Fibroblast of skin of left biceps (primary cell): ENCODE measurements at places on chromosomes 1 and 21.

- no peak for DNase-seq
These were observed 177.0 kb downstream of the HS2ST1 start for GRCh38 chr1:87091425-87091824.

DNA sequence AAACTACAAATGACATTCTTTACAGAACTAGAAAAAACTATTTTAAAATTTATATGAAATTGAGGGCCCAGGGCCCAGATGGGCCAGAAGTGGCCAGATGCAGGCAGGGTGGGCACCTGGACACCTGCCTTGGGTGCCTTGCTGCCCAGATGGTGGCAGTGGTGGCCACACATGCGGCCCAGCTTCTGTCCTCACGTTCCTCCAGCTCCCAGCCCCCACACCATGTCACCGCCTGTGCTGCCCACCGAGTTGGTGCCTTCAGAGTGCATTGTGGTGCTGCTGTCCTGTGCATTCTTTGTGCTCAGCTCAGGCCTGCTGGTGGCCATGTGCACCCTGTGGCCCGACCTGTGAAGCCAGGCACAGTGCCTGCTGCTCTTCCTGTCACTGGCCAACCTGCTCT lies 216.8 kb upstream of the CXADR start:
- no peak for DNase-seq

DNA sequence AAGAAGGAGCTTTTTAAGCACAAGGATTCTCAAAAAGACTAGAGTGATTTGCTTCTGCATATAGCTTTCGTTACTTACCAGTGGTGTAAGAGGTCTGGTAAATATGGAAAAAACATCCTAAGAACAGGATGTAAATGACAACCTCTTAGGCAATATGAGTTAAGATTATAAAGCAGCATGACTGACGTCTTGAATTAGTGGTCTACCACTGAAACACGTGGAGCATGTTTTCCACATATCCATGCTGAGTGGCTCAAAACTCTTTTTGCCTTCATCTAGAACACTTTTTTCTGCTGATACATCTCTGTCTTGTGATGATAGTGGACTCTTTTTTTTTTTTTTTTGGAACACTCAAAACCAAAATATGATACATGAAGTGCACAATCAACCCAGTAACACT lies 44.6 kb downstream of the RCAN1 start:
- no peak for DNase-seq

GRCh38 chr21:33132054-33132453 lies 62.1 kb downstream of the OLIG1 start:
- DNase-seq, result no peak

- DNase-seq, result no peak
These were observed 8.1 kb upstream of the SRM start for GRCh38 chr1:11067716-11068599.

GRCh38 chr1:203504400-203505250 lies 10.7 kb downstream of the OPTC start:
- peak; percentile 43 for DNase-seq

DNA sequence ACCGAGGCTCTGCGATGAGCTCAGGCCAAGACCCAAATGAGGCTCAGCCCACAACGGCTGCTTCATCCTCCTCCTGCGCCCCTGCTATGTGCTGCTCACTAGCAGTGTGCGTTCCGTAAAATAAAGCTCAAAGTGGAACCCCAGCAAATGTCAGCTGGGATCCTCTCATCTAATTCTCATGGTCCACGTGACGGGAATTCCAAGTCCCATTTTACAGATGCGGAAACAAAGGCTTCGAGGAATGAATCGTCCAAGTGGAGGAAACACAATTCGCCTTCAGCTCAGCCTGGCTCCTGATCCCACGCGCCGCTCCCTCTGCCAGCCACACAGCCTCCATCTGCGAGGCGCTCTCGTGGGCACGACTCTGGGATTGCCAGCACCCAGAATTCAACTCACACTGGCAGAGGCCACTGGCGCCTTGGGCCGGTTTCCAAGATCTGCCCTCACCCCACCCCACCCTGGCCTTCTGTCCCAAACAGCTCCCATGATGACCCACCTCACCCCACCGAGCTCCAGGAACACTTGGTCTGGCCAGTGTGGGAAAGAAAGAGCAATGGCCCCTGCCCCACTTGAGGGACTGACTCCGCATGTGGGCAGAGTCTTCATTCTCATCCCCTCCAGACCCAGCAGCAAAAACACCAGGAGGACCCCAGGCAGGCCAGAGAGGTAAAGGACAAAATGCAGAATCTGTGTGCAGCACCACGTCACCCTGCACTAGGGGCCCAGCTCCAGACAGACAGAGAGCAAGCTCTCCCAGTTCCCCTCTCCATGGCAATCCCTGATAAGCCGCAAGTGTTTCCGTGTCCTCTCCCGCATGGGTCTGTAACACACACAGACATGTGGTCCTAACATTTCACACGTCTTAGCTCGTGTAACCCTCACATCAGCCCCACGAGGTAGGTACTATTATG lies 10.5 kb downstream of the CASZ1 start:
- DNase-seq, result no peak

DNA sequence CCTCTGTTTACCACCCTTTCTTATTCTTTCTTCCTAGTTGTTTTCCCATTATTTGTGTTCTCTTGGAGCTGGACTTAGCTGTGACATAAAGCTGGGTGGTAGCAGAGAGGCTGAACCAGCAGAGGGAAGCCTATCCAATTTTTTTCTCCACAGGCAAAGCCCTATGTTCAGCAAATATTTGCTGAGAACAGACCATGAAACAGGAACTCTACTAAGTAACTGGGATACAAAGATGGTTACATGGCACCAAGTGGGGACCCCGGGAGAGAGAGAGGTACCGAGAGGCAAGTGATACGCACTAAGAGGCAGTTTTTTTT lies 6.6 kb downstream of the CFAP141 start:
- DNase-seq, result no peak

- DNase-seq, result no peak
These were observed 6.8 kb downstream of the MTFR1L start for GRCh38 chr1:25826571-25826970.

DNA sequence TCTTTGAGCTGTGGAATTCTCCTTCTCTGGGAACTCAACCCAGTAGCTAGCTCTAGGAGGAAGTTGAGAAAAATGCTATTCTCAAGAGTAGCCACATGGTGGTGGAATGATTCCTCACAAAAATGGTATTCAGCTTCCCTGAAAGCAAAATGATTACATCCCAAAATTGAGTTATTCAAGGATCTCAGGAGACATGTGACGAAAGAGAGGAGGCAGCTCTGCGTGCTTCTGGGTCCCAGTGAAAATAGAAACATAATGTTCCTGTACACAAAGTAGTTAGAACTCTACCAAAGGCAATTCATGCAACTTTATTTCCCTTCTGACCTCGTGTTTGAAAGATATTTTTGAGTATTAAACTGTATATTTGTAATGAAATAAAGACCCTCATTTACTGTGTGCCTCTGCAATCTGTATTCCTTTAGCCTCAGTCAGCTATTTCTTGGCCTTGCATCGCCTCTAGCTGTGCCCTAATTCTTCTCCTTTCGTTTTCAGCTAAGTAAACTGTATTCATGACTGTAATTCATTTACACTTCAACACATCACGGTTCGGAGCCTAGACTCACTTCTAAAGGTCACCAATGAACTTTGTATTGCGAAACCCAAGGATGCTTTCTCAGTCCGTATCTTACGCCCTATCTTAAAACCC lies 167.3 kb downstream of the FASLG start:
- peak; percentile 80 for DNase-seq
